ENCODE measurements at places on chromosomes 16 and 17. TPM values are rescaled to one million over a fixed set of nuclear protein-coding genes. Genes with fewer than 3 reads are reported as not detected.
A peak's percentile ranks its signal among the peaks of the same experiment; 100 is the strongest.

The KRT31 gene
- not detected for total RNA-seq

GRCh38 chr17:39277110-39277509 is 51.4 kb upstream of the STAC2 start:
- no peak for DNase-seq

The CIBAR2 gene
- not detected for total RNA-seq

- DNase-seq, result no peak
Measured at GRCh38 chr17:70050931-70051330, 24.1 kb upstream of the KCNJ16 start.

The KARS1 gene
- 141 TPM for total RNA-seq

The SCGB1C2 gene
- not detected for total RNA-seq

DNA sequence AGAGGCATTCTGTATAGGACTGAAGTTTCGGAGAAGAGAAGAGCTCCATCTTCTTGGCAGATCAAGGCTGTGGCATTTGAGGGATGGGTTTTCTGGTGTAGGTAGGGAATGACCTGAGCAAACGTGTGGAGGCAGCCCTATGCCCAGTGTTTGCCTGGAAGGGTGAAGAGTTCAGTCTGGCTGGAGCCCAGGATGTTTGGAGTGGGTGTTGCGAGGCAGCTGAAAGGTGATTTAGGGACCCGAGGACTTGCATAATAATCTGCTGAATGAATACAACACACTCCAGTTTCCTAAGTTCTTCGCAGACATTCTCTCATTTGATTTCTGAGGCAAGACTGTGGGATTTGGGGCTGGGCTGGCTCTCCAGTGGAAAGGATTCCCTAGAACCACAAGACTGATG is 186.2 kb downstream of the CYLD start:
- DNase-seq, result no peak

- DNase-seq, result no peak
Measured at GRCh38 chr17:40801157-40801556, 1.4 kb upstream of the KRT28 start.

The KRTAP4-6 gene
- total RNA-seq, result not detected

The CA5A gene
- not detected for total RNA-seq

- no peak for DNase-seq
Measured at GRCh38 chr16:50302472-50303005, 36.2 kb downstream of the ADCY7 start.

DNA sequence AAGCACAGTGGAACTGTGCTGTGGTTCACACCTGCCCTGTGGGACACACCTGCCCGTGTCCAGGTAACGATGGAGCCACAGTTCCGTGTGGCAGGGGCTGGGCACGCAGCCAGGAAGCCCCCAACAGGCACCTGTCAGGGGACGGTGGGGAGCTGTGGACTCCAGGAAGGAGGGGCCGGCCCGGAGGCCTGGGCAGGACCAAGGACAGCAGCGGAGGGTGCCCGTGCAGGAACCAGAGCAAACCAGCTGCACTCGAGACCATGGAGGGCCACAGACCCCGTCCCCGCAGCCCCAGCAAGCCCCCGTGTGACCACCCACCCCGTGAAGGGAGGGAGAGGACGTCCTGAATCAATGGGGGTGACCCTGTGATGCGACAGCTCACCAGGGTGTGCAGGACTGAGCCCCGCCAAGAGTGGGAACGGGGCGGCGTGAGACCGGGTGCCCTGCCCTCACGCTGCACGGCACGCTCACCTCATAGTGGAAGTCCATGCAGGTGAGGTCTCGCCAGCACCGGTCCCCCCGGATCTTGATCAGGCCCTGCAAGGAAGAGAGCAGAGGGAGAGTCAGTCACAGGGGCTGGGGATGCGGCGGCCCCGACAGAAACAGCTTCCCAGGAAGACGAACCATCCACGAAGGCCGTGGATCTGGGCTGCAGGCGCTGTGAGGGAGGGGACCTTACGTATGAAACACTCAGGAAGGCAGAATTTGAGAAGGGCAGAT is 78.1 kb downstream of the LMF1 start:
- no peak for DNase-seq

GRCh38 chr17:4676791-4677190 is 27.1 kb downstream of the PELP1 start:
- no peak for DNase-seq

- DNase-seq, result no peak
Measured at GRCh38 chr16:83652943-83653342, 154.8 kb upstream of the HSBP1 start.

The FBXO39 gene
- not detected for total RNA-seq

- DNase-seq, result no peak
Measured at GRCh38 chr16:86910161-86910769, 331.9 kb downstream of the FOXL1 start.

- no peak for DNase-seq
Measured at GRCh38 chr16:31118223-31119155, 1.0 kb downstream of the KAT8 start.

DNA sequence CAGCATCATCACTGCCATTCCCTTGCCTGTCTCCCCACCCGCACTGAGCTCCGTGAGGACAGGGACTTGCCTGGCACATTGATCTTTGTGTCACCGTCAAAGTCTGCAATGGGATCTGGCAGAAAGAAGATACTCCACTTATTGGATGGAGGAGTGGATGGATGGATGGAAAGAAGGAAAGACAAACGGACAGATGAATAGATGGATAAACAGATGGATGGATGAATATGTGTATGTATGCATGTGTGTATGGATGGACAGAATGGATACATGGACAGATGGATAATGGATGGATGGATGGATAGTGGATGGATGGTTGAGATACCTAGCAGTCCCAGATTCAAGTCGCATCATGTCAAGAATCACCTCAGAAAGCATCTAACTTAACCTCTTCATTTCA is 99.9 kb downstream of the SDK2 start:
- DNase-seq, result no peak

- DNase-seq, result peak; percentile 14
Measured at GRCh38 chr16:75733305-75734211, 7.3 kb upstream of the CPHXL start.

DNA sequence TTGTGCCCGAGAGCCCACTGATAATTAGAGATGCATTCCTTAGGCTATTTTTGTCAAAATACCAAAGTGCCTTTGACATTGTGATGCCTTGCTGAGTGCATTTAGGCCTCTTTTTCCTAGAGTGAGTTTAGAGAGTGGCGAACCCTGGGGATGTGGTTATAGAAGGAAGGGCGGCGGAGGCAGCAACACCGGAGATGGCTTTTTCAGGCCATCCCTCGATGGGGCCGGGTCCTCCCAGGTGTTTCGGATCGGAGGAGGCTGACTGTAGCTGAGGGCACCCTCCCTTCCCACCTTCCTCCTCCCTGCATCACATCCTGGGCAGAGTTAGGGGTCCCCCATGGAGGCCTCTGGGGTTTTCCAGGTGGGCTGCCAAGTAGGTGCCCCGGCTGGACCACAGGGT is 6.6 kb upstream of the SNAI3 start:
- no peak for DNase-seq

- DNase-seq, result no peak
Measured at GRCh38 chr17:32993977-32994376, 2.3 kb downstream of the SPACA3 start.

The FLOT2 gene
- 55.6 TPM for total RNA-seq

Data from HT-29 (cell line).